ENCODE measurements at places on chromosomes 4 and X.

DNA sequence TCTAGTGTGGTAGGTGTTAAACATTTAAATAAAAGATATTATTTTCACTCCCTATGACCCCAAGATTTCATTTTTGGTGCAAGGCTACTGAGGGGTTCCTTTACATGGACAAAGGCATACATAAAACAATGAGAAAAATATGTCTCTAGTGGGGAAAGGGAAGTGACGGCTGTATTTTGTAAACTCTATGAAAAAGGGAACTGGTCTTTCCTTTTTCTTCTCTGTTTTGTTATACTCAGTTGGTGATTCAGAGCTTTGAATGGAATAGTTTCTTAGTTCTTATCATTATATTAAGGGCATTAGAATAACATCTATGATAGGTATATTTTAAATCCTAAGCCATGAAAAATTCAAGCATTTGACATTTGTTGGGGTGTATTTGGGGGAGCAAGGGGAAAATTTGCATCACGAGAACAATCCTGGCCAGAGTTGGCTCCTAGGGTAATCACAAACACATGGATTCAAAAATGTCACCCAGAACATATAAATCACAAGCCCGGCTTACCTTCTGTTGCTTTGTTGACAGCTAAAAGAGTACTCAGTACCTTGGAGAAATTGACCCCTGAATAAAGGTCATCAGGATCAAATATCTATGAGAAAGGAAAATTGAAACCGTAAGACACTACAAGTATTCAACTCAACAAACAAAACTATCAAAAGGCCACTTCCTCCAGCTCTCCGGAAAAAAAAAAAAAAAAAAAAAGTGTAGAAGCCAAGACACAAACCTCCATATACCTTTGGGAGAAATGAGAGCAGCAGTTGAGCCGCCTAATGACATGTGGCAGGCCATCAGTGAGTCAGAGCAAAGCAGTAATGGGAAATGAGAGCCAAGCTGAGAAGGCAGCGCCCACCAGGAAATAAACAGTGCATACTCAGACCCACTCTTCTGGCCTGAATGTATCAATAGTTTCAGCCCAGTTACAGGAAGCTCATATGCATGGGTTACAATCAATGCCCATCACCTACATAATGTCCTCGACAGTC, 33.4 kb downstream of the ARHGEF6 start:
- no peak for DNase-seq

GRCh38 chr4:73675623-73676022, 55.4 kb upstream of the RASSF6 start:
- DNase-seq, result no peak

DNA sequence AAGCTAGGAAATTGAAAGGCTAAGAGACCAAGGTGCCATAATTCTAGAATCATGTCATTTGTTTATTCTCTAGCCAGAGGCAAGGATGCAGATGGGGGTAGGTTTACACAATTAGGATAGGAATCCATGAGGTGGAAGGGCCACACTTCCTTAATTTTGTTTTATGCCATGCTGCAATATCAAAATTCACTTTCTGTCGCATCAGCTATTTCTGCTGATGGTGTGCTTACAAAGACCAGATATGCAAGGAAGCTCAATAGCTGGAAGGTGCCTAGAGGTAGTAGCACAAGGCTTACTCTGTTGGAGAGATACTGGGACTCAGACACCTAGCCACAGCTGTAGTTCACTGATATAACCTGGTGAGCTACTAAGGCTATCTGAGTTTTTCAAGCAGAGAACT, 328.5 kb downstream of the ADGRL3 start:
- no peak for DNase-seq

DNA sequence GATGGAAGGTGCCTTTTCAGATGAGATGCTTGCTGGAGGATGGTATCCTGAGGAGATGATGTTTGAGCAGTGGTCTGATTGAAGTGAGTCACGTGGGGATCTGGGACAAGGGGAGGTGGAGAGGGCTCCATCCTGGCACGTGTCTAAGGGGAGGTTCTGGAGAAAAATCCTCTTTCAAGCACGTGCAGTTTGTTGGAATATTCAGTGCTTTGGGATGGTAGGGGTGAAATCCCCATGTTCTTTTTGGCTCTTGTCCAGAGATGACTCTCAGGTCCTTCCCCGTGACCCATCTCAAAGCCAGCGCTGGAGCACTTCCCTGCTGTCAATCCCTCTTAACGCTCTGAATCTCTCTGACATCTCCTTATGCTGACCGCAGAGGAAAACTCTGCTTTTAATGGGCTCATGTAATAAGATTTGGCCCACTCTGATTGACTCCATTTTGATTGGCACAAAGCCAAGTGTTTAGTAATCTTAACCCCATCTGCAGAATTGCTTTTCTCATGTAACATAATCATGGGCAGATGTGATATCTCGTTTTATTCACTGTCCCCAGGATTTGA, 10.8 kb upstream of the KLKB1 start:
- DNase-seq, result no peak

GRCh38 chr4:54783402-54784110, 125.8 kb downstream of the KIT start:
- DNase-seq, result no peak

DNA sequence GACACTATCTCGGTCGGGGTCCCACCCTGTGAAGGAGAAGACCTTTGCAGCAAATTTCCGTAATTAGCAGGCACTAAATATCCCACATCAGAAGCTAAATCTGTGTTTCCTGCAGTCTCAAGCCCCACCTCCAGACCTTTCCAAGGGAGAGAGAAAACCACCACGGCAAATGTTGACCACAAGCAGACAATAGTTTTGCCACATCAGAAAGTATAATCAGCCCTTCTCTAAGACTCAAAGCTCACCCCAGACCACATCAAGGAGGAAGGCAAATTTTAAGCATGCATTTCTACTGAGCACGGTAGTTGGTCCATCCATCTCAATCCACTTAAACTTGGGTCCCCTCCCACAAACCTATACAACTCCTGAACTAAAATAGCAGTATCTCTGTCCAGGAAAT, 398.5 kb downstream of the GPM6A start:
- peak; percentile 46 for DNase-seq

DNA sequence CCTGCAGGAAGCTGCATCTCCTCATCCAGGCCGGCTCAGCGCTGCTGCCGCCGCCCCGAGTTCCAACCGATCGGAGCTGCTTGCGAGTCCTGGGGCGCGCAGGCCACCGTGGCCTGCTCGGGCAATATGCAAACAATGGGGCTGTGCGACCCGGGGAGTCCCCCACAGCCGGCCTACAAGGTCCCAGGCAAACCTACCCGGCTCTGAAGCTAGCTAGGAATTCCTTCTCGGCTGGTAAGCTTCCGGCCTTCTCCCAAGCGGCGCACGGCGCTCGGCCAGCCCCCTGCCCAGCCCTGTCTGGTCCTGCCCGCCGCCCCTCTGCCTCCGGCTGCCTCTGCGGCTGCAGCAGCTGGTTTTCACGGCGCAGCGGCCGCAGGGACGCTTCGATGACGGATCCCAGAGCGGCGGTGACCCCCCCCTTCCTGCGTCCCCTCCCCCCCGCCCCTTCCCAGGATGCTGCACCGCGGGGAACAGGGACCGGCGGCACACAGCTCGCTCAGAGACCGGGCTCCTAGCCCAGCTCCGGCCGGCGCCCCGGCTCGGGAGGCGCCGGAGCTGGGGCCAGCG, 59.4 kb downstream of the TSC22D3 start:
- no peak for DNase-seq

- no peak for DNase-seq
Observed at GRCh38 chrX:362351-362750, 24.4 kb downstream of the PPP2R3B start.

- DNase-seq, result peak; percentile 1
Observed at GRCh38 chrX:8284131-8284530, 113.1 kb upstream of the VCX2 start.

DNA sequence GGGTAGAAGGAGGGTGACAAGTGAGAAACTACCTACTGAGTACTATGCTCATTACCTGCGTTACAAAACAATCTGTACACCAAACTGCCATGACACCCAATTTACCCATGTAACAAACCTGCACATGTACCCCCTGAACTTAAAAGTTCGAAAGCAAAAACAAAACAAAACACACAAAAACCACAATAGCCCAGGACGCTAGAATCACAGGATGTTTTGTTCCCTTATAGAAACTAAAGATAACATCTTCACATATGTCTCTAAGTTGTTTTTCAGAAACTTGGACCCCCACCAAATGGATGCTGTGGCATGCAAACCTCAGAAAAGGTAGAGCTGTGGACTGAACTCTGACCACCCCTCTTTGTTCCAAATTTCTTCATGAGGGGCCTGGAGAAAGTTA, 25.2 kb upstream of the PNMA5 start:
- no peak for DNase-seq

DNA sequence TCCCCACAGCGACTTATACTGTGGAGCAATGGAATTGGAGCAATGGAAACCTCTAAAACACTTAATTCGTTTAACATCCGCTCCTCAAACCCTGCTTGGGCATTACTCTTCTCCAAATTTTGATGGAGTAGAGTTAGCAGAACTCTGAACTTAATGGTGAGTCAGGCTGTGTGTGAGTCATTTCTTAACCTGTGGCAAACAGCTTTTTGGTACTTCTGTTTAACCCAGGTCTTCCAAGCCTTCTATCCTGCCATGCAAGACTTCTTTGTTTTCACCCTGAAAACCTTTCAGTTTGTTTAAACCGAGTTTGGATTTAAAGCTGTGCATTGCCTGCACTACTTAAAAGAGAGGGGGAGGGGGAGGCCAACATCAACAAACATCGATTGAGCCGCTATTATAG, 3.6 kb upstream of the AMOT start:
- no peak for DNase-seq

DNA sequence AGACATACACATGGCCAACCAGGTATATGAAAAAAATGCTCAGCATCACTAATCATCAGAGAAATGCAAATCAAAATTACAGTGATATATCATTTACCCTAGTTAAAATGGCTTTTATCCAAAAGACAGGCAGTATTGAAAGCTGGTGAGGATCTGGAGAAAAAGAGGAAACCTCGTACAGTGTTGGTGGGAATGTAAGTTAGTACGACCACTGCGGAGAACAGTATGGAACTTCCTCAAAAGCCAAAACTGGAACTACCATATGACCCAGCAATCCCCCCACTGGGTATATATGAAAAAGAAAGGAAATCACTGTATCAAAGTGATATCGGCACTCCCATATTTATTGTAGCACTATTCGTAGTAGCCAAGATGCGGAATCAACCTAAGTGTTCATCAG, 23.4 kb downstream of the ABHD18 start:
- no peak for DNase-seq

DNA sequence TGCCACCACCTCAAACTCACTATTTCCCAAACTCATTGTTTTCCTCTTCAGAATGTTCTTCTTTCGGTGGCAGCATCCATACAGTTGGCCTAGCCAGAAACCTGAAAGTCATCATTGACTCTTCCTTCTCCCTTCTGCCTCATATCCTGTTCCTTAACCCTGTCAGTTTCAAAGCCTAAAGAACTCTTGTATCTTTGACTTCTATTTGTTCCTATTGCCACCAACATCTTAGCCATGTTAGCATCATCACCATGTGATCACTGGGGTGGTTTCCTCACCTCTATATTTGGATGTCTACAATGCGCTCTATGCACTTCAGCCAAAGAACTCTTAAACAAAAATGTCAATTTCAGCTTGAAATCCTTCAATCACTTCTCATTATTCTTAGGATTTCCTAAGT, 29.0 kb downstream of the DDX60L start:
- no peak for DNase-seq

GRCh38 chrX:38066934-38067333, 60.6 kb downstream of the SYTL5 start:
- DNase-seq, result no peak

Measured in common myeloid progenitor, CD34-positive (primary cell).